ENCODE measurements at places on chromosomes 7 and 10. TPM values are rescaled to one million over a fixed set of nuclear protein-coding genes. Genes with fewer than 3 reads are reported as not detected.

STAG3 gene
- 1.3 TPM for total RNA-seq

ST8SIA6 gene
- total RNA-seq: not detected

DNA sequence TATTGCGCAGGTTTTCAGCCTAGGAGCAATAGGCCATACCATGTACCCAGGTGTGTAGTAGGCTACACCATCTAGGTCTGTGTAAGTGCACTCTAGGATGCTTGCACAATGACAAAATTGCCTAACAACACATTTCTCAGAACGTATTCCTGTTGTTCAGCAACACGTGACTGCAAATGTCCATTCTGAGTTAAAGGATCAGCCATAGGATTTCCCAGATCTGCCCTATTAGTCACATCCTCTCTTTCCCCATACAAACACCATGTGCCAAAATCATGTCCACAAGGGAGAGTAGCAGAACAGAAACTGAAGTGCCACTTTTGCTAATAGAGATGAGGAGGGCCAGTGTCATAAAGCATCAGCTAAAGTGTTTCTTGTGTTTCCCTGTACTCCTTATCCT lies 42.6 kb upstream of the AMPH start:
- no peak overlapping the region for H3K4me3 ChIP-seq
- DNase-seq: no peak
- no peaks in the 10 kb centered on the region for H3K4me1 ChIP-seq
- no peak overlapping the region for H3K27ac ChIP-seq
- H3K27me3 ChIP-seq: 0 out of 2 replicates have a peak, but pooled peaks cover 2% of the 10 kb centered on the region

- no peak for DNase-seq
- no peaks in the 10 kb centered on the region for H3K4me1 ChIP-seq
- H3K27ac ChIP-seq: no peak overlapping the region
- H3K27me3 ChIP-seq: no peaks in the 10 kb centered on the region
- no peak overlapping the region for H3K4me3 ChIP-seq
Observed at GRCh38 chr7:37786741-37787569, 61.4 kb upstream of the NME8 start.

GRCh38 chr7:39624442-39624807 lies 1.1 kb downstream of the RALA start:
- no peaks in the 10 kb centered on the region for H3K36me3 ChIP-seq
- no peak overlapping the region for H3K27ac ChIP-seq
- peak overlapping the region; percentile 99 for H3K4me3 ChIP-seq
- H3K27me3 ChIP-seq: no peaks in the 10 kb centered on the region
- peaks cover 4% of the 10 kb centered on the region for H3K4me1 ChIP-seq

All from SJCRH30 (cell line).